Type B pancreatic cell (in vitro differentiated cells): ENCODE measurements at places on chromosomes 2 and 18. TPM values are rescaled to one million over a fixed set of nuclear protein-coding genes. Genes with fewer than 3 reads are reported as not detected.

GRCh38 chr2:121187351-121187981 lies 97.5 kb downstream of the TFCP2L1 start:
- H3K36me3 ChIP-seq = no peaks in the 10 kb centered on the region
- no peak overlapping the region for H3K4me3 ChIP-seq
- no peak overlapping the region for H3K27ac ChIP-seq
- H3K27me3 ChIP-seq = peaks cover 6% of the 10 kb centered on the region

GRCh38 chr2:172252154-172252553 lies 149.5 kb upstream of the DLX2 start:
- H3K36me3 ChIP-seq = no peaks in the 10 kb centered on the region
- peaks cover 12% of the 10 kb centered on the region for H3K4me1 ChIP-seq
- H3K4me3 ChIP-seq = no peak overlapping the region
- no peak overlapping the region for H3K27ac ChIP-seq
- no peaks in the 10 kb centered on the region for H3K27me3 ChIP-seq

DNA sequence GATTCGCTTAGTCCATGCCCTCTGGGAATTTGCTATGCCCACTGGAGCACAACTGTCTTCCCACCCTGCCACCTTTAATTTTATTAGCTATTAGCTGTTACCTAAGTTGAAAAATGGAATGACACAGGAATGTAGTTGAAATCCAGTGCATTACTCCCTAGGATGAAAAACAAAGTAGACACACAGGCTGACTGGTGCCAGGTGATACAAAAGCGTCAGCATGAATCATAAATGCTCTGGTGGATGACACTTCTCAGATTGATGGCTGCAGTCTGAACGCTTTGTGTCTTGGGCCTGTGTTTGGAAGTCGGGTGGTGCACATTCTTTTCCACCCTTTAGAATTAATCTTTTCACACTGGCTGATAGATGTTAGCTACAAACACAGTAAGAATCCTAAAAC lies 802.0 kb downstream of the DCC start:
- DNase-seq = no peak
- no peaks in the 10 kb centered on the region for H3K36me3 ChIP-seq
- H3K27ac ChIP-seq = peak overlapping the region; percentile 78
- no peaks in the 10 kb centered on the region for H3K27me3 ChIP-seq
- H3K4me3 ChIP-seq = no peak overlapping the region
- H3K4me1 ChIP-seq = no peaks in the 10 kb centered on the region

DNA sequence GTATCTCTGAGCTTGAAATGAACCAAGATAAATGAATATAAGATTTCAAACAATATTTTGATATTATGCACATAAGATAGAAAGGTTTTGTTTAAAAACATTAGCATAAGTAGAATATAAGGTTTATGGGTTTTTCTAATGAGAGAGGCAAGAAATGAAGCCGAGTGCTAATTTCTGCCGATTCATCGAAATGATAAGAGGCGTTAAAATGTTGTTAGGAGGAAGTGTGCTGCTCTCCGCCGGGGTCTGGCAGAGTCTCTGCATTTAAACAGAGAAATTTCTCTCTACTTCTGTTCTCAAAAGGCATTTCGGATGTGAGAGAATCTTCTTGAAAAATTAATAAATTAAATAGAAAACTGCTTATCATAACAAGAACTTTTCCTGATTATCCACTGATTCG lies 83.6 kb downstream of the MRPS9 start:
- H3K4me1 ChIP-seq = no peaks in the 10 kb centered on the region
- peaks cover 21% of the 10 kb centered on the region for H3K27me3 ChIP-seq
- H3K27ac ChIP-seq = no peak overlapping the region
- no peak for DNase-seq
- H3K36me3 ChIP-seq = no peaks in the 10 kb centered on the region

DNA sequence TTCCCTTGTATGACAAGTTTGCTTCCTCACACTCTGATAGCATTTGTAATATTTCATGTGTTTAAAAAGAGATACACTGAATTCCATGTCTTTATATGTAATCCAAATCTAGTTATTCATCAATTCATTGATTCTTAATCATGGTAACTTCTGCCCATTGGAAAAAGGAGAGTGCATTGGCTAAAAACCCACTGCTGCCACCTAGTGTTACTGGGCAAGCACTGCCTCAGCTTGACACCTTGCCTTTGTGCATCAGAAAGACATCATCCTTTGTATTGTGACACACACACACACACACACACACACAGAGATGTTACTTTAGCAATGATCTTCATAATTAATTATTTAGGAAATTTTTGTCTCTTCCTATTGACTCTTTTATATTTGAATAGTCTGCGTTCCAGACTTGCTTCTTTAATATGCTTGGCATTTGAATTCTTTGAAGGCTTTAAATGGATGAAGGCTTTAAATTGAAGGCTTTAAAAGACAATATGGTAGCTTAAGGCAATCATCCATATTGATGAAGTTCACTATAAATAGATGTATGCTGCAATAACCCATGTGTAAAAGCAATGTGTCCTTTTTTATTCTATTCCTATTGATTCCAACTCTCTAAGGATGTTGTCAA lies 414.2 kb upstream of the CHST9 start:
- H3K4me3 ChIP-seq = no peak overlapping the region
- H3K36me3 ChIP-seq = no peaks in the 10 kb centered on the region
- DNase-seq = no peak
- H3K27ac ChIP-seq = no peak overlapping the region
- no peaks in the 10 kb centered on the region for H3K27me3 ChIP-seq
- no peaks in the 10 kb centered on the region for H3K4me1 ChIP-seq

- no peak for DNase-seq
- H3K4me3 ChIP-seq = peak overlapping the region; percentile 81
- peaks cover 19% of the 10 kb centered on the region for H3K4me1 ChIP-seq
- H3K27ac ChIP-seq = peak overlapping the region; percentile 30
Observed at GRCh38 chr2:199464606-199465352, 7.0 kb upstream of the SATB2 start.

- H3K36me3 ChIP-seq = no peaks in the 10 kb centered on the region
- no peak overlapping the region for H3K4me3 ChIP-seq
Observed at GRCh38 chr2:172834881-172835280, 99.2 kb downstream of the RAPGEF4 start.

GRCh38 chr2:150997066-150997465 lies 264.6 kb downstream of the RBM43 start:
- H3K4me3 ChIP-seq = peak overlapping the region; percentile 3
- no peaks in the 10 kb centered on the region for H3K36me3 ChIP-seq
- H3K4me1 ChIP-seq = peaks cover 19% of the 10 kb centered on the region

DNA sequence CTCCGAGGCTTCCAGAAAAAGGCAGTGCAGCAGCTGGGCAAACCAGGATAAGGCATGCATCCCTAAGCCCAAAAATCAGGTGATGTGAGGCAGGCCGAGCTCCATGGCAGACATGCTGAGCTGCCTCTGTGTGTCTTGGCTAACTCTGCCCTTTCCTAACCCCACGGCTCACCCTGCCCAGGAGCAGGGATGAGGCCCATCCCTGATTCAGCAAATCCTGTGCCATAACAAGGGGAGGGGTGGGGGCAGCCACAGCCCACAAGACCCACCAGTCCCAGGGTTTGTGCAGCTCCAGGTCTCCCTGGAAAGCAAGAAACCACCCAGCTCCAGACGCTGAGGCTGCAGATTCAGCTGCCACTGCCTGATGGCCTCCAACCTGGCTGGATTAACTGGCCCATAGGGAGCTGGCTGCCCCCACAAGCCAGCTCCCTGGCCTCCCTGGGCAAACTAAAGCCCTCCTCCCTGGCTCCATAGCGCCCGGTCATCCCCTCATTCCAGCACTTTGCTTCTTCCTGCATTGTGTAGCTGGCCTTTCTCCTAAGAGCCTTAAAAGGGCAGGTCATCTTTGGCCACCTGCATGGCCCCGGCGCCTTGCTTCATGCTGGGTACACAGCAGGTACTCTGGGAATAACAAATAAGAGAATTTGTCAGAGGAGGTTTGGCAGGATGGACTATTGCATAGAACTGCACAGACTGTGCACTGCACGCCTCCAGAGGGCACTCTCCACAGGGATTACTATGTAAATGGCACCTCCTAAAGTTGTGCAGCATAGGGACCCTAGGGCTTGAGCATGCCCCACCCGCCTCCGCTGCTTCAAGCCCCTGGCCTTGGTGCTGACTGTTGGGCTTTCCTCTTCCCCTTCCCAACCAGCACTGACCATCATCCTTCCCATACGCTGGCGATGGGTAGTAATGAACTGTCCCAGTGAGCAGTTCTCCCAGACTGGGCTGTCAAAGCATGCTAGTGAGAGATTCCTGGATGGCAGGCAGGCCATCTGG lies 10.7 kb downstream of the STEAP3 start:
- H3K27me3 ChIP-seq = no peaks in the 10 kb centered on the region
- H3K4me1 ChIP-seq = peaks cover 21% of the 10 kb centered on the region
- no peaks in the 10 kb centered on the region for H3K36me3 ChIP-seq
- no peak overlapping the region for H3K4me3 ChIP-seq
- no peak overlapping the region for H3K27ac ChIP-seq

DNA sequence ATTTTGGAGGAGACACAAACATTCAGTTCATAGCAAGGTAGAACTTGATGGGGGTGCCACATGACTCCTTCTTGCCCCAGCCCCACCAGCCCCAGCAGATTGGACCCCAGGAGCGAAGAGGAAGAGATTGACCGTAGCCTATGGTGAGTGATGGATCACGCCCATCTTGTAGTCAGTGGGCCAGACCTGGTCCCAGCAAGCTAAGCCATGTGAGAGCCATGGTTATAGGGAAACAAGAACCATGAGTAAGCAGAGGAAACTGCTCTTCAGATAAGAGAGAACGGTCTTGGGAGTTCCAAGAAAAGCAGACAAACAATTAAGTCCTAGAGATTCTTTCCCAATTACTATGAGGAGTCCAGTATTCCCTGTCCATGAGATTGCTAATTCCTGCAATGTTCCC lies 4.6 kb upstream of the TCF4 start:
- H3K36me3 ChIP-seq = no peaks in the 10 kb centered on the region
- DNase-seq = no peak
- no peak overlapping the region for H3K27ac ChIP-seq
- no peak overlapping the region for H3K4me3 ChIP-seq
- no peaks in the 10 kb centered on the region for H3K27me3 ChIP-seq
- H3K4me1 ChIP-seq = no peaks in the 10 kb centered on the region

- H3K27ac ChIP-seq = peak overlapping the region; percentile 72
- H3K36me3 ChIP-seq = peaks cover 4% of the 10 kb centered on the region
- H3K4me1 ChIP-seq = peaks cover 54% of the 10 kb centered on the region
- H3K27me3 ChIP-seq = no peaks in the 10 kb centered on the region
- DNase-seq = no peak
Observed at GRCh38 chr18:8794156-8794933, 89.0 kb downstream of the MTCL1 start.

GRCh38 chr2:96397756-96398530 lies 62.4 kb downstream of the NCAPH start:
- H3K36me3 ChIP-seq = no peaks in the 10 kb centered on the region
- no peaks in the 10 kb centered on the region for H3K4me1 ChIP-seq
- H3K27ac ChIP-seq = no peak overlapping the region
- DNase-seq = no peak
- no peak overlapping the region for H3K4me3 ChIP-seq

DNA sequence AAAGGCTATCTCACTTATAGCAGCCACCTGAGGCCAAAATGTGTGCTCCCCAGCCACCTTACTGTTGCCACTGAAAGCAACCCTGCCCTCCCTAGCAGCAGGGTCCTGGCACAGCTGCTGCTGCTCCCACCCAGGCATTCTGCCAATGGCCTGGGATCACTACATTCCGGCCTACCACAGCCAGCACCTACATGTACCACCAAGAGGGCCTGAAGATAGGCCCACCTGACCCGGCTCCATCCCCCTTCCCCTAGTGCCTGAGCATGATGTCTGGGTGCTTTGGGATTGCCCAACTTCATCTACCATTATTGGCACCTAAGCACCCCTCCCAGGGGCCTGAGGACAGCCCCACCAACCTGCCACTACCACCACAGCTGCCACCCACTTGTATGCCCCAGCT lies 34.6 kb upstream of the PAX3 start:
- no peak overlapping the region for H3K4me3 ChIP-seq
- no peaks in the 10 kb centered on the region for H3K36me3 ChIP-seq
- H3K27ac ChIP-seq = no peak overlapping the region
- peaks cover 5% of the 10 kb centered on the region for H3K27me3 ChIP-seq
- H3K4me1 ChIP-seq = no peaks in the 10 kb centered on the region

GRCh38 chr18:35038881-35039491 lies 2.2 kb upstream of the MAPRE2 start:
- peak overlapping the region; percentile 48 for H3K4me3 ChIP-seq
- DNase-seq = no peak
- no peaks in the 10 kb centered on the region for H3K27me3 ChIP-seq

GRCh38 chr2:206241736-206242135 lies 32.7 kb upstream of the ZDBF2 start:
- H3K4me1 ChIP-seq = peaks cover 14% of the 10 kb centered on the region
- H3K36me3 ChIP-seq = no peaks in the 10 kb centered on the region
- peak overlapping the region; percentile 62 for H3K27ac ChIP-seq
- no peaks in the 10 kb centered on the region for H3K27me3 ChIP-seq
- no peak overlapping the region for H3K4me3 ChIP-seq
- DNase-seq = no peak

GRCh38 chr2:132999421-132999820 lies 329.4 kb upstream of the LYPD1 start:
- no peak overlapping the region for H3K4me3 ChIP-seq
- H3K27me3 ChIP-seq = no peaks in the 10 kb centered on the region
- H3K27ac ChIP-seq = no peak overlapping the region
- H3K4me1 ChIP-seq = no peaks in the 10 kb centered on the region
- no peaks in the 10 kb centered on the region for H3K36me3 ChIP-seq

DNA sequence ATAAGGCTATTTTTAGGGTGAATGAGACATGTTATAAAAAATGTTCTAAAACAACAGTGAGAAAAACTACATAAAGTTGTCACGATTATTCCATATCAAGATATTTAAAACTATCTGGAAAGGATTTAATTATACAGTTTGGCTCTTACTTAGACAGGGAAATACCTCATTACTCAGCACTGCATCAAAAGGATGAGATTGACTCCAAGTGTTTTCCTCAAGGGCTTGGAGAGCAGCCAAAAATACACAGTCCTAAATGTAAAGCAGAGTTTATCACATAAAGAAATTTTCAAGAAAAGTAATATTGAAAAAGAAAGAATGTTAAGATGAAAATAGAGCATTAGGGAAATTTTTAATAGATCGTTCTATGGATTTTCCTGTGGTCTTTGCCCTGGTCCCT lies 285.5 kb upstream of the NETO1 start:
- no peaks in the 10 kb centered on the region for H3K4me1 ChIP-seq
- no peaks in the 10 kb centered on the region for H3K36me3 ChIP-seq
- no peak overlapping the region for H3K27ac ChIP-seq
- no peak overlapping the region for H3K4me3 ChIP-seq
- no peak for DNase-seq

GRCh38 chr2:341017-341542 lies 53.2 kb upstream of the ALKAL2 start:
- H3K27ac ChIP-seq = peak overlapping the region; percentile 10
- peaks cover 2% of the 10 kb centered on the region for H3K27me3 ChIP-seq
- no peak overlapping the region for H3K4me3 ChIP-seq

UBXN2A gene
- 11.2 and 20.7 TPM in 2 replicates for total RNA-seq

KYNU gene
- total RNA-seq = 0.53 and 1.8 TPM in 2 replicates

KHK gene
- 14.7 and 28.4 TPM in 2 replicates for total RNA-seq

XDH gene
- total RNA-seq = 2.5 and 7.7 TPM in 2 replicates

GALNT13 gene
- 5.9 and 11.2 TPM in 2 replicates for total RNA-seq

BMP10 gene
- total RNA-seq = 0.36 TPM in 1 of 2 replicates, not detected in the other

RIOK3 gene
- 46.7 and 86.3 TPM in 2 replicates for total RNA-seq
